Ureter (tissue), 1 donor: ENCODE measurements at places on chromosomes 5 and 9. TPM values are rescaled to one million over a fixed set of nuclear protein-coding genes. Genes with fewer than 3 reads are reported as not detected.

The PHYHD1 gene
- total RNA-seq = 26.6 TPM

The FOXI1 gene
- not detected for total RNA-seq

The PRUNE2 gene
- 93.1 TPM for total RNA-seq

The KCNN2 gene
- total RNA-seq = 2.1 TPM

The PCDHAC2 gene
- 4.0 TPM for total RNA-seq

The NRG2 gene
- 13.9 TPM for total RNA-seq

The MIGA2 gene
- 58.2 TPM for total RNA-seq

The PARP8 gene
- 58.4 TPM for total RNA-seq

The VCAN gene
- total RNA-seq = 75.9 TPM

The LCP2 gene
- total RNA-seq = 21.7 TPM

The SMIM27 gene
- 12.3 TPM for total RNA-seq

The SCGB3A2 gene
- not detected for total RNA-seq

The EXOSC3 gene
- total RNA-seq = 27.2 TPM

The SPATA31A3 gene
- total RNA-seq = not detected

The MRPL50 gene
- total RNA-seq = 11.9 TPM

The GKAP1 gene
- total RNA-seq = 9.5 TPM

The TNC gene
- total RNA-seq = 61.2 TPM
